ENCODE measurements at places on chromosomes 6 and 20.

DNA sequence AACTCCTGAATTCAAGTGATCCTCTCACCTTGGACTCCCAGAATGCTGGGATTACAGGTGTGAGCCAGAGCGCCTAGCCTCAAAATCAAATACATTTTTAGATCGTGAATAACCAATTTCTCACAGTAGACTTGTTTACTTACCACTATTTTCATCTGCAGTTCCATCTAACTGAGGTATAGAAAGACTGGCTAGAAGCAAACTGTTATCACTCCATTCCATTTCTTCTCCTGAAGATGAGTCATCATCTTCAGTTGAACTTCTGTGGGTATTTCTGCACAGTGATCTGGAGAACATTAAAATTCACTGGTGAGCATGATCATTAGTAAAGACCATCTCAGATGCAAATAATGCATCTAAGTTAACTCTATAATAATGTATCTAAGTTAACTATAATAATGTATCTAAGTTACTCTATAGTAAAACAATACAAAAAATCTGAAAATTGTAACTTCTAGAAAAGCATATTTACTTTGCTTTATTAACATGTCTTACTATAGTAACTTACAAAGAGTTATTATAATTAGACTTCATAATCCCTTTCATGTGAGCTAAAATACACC lies 105.4 kb downstream of the REV3L start:
- no peak for DNase-seq

GRCh38 chr20:51489611-51490010 lies 52.9 kb downstream of the NFATC2 start:
- no peak for DNase-seq

DNA sequence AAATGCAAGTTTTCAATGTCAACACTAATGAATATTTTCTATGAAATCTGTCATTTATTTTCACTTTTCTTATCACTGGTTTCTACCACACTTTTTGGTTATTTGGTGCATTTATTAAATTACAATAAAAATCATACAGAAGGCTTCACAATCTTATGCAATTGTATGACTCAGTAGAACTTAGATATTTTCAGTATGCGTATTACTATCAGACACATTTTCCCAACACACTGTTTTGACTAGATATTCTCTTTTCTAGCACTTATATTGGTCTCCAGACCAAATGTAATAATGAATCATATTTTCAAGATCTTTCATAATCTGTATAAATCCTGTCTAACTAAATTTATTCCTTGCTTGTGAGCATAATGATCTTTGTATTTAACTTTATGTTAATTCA lies 74.1 kb downstream of the FAM83B start:
- DNase-seq, result no peak

- no peak for DNase-seq
Observed at GRCh38 chr20:31698803-31699718, 23.6 kb downstream of the BCL2L1 start.

DNA sequence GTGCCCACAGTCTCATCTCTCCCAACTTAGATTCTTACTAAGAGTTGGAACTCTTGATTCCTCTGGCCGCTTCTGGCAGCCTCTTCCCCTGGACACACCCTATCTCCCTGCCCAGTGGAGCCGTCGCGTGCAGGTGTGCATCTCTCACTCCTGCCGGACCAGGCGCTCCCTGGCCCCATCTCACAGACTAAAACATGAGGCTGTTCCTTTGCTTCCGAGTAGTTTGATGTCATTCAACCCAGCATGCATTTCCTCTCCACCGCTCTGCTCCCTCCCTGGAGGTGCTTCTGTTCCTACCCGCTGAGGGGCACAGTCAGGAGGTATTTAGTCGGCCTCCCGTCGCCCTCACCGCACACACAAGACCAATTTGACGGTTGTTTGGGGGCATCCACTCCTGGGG lies 228.0 kb upstream of the QKI start:
- DNase-seq, result no peak

- DNase-seq, result no peak
Observed at GRCh38 chr6:164121527-164121926, 707.0 kb downstream of the QKI start.

GRCh38 chr20:60804918-60805630 lies 447.0 kb upstream of the CDH4 start:
- no peak for DNase-seq

DNA sequence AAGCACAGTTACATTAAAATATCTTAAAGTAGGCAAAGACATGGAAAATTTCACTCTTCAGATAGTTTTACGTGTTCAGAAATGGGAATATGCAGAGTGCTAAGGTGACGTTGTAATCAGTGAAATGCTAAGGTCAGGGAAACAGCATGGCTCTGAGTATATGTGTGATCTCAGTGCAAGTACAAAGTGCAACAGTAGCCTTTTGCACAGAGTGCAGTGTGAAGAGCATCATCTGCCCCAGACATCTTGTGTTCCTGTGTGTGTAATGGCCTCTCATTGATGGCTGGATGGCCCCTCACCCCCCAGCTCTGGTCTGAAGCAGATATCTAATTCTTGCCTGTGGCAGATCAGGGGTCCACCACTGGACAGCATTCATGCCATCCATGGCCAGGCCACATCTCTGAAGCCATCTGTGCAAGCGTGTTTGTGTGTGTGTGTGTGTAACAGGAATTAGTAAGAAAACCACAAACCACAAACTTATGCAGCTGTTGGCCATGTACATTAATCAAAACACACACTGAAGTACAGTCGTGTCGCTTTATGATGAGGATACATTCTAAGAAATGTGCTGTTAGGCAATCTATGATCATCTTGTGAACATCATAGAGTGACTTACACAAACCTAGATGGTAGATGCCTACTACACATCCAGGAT lies 165.1 kb downstream of the RALGAPA2 start:
- DNase-seq, result no peak

DNA sequence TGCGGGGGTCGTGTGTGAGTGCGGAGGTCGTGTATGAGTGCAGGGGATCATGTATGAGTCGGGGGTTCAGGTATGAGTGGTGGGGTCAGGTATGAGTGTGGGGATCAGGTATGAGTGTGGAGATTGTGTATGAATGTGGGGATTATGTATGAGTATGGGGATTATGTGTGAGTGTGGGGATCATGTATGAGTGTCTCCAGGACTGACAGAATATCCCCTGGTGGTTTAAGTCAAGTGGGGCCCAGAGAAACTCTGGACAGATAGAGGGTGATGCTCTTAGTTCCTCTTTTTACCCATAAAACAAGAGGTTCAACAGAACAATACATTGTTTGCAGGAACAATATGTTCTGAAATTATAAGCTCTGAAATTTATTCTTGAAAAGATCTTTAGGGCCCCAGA lies 131.9 kb downstream of the UST start:
- no peak for DNase-seq

GRCh38 chr20:6705926-6706548 lies 61.4 kb upstream of the BMP2 start:
- no peak for DNase-seq

DNA sequence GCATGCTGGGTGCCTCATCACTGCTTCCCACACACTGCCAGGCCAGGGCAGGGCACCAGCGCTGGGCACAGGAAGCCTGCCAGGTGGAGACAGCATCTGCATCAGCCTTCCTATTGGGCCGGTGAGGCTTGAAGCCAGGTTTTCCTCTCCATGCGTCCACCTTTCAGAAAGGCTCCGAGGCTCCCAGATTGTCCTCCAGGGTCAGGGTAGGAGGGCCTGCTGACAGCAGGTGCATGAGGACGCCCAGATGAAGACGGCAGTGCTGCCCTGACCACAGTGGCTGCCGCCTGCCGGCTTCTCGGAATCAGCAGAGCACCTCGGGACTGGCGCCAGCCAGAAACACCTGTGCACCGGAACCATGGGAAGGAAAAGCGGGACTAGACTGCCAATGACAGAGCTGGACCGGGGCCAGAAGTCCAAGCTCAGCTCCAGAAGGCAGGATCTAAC lies 170.5 kb upstream of the CST7 start:
- no peak for DNase-seq

- DNase-seq, result no peak
Observed at GRCh38 chr6:75931011-75931680, 141.3 kb downstream of the IMPG1 start.

DNA sequence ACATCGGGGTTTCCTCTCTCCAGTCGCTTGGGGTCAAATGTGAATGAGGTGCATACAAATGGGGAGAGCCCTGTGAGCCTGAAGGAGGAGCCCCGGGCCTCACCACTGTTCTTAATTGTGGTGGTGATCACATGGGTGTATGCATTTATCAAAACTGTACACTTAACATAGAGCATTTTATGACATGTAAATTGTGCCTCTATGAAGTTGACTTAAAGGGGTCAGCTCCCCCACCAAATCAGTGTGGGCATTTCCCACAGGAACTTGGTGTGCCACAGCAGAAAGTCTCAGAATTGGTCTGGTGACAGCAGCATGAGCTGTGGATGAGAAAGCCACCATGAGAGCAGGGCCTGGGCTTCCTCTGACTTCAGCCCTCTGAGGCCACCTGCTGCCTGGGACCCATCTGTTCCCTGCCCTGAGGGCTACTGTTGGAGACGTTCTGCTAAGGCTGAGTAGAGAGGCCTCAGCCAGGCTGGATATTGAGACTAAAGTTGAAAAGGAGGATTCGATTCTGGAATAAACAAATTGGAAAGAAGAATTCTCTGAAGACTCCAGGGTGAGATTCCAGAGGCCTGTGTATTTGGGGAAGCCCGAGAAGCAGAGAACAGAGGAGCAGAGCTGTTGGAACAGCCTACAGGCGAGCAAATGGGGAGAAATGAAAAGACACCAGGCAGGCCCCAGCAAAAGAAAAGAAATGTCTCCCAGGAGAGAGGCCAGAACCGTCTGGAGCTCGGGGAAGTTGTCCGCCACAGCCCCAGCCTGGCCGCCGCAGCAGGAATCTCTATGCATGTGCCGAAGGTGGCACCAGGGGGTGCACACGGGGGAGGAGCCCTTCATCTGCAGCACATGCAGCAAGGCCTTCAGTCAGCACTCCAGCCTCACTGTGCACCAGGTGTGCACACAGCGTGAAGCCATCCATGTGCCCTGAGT lies 37.6 kb upstream of the XRN2 start:
- no peak for DNase-seq

- no peak for DNase-seq
Observed at GRCh38 chr20:10239954-10240353, 21.3 kb downstream of the SNAP25 start.

DNA sequence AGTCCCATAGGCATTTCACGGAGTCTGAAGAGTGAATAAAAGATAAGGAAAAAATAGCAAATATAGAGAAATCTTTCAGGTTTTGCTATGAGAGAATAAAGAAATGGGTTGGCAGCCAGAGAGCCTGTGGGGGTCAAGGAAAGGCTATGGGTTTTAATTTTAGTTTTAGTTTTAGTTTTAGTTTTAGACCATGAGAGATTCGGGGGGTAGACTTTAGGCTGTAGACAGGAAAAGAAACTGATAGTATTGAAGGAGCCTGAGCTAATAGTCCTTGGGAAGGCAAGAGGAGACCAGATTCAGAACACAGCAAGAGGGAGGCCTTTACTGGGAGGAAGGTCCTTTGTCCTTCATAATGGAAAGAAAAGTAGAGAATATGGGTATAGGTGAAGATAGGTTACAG lies 19.3 kb downstream of the DOP1A start:
- DNase-seq, result no peak

DNA sequence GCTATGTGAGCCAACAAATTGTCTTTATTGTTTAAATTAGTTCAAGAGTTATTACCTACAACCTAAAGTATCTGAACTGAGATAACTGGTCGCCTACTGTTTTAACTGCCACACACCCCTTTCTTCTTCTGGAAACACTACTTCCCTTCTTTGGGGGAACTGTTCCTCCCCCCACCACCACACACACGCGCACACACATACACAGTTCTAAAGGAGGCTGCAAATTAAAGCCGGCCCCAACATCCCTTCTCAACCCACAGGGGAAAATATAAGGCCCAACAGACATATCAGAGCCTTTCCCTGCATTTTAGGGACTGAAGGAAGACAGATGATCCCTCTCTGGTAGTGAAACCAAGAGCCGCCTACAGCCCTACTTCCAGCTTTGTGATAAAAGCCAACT lies 348.0 kb upstream of the JARID2 start:
- DNase-seq, result no peak

- DNase-seq, result no peak
Observed at GRCh38 chr20:49983848-49984408, 1.1 kb downstream of the SNAI1 start.

GRCh38 chr6:12818324-12818723 lies 101.8 kb downstream of the PHACTR1 start:
- DNase-seq, result no peak

GRCh38 chr6:169825558-169826225 lies 74.3 kb downstream of the ERMARD start:
- no peak for DNase-seq

- no peak for DNase-seq
Observed at GRCh38 chr6:18047406-18047805, 60.0 kb upstream of the KIF13A start.

- DNase-seq, result no peak
Observed at GRCh38 chr6:9252799-9253198, 817.5 kb upstream of the SLC35B3 start.

DNA sequence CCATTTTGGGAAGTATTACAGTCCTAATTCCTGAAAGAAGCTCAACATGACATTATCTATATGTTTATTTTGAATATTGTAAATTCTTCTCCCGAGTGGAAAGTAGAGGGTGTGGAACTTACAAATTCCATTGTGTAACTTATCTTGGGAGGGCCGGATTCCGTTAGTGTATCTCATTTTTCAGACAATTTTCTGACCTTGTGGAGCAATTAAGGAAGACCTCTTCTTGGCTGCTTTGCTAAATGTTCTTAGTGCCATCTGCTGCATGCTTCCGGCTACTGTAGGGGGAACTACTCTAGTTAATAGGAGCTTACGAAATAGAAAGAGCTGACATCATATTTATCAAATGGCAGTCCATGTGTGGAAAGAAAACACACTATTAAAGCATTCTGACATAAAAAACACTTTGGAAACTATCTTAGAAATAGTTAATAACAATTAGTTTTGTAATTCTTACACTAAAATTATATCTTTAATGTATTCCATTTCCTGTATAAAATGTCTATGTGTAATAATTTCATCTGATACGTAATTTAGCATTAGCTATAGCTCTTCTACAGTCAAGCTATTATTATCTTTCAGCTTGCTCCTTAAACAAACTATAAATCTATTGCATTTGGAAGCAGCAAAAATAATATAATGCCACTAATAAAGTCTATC lies 41.5 kb upstream of the KCNQ5 start:
- DNase-seq, result no peak
